ENCODE measurements at places on chromosomes 13 and 19.

- DNase-seq: no peak
Measured at GRCh38 chr13:94630858-94631257, 29.2 kb downstream of the GPR180 start.

GRCh38 chr13:101627556-101627943, 175.1 kb downstream of the ITGBL1 start:
- no peak for DNase-seq

GRCh38 chr19:17107546-17108452, 32.2 kb downstream of the MYO9B start:
- DNase-seq: no peak

- DNase-seq: no peak
Measured at GRCh38 chr13:79309690-79310089, 96.4 kb downstream of the RBM26 start.

GRCh38 chr13:71030784-71031183, 836.2 kb downstream of the DACH1 start:
- no peak for DNase-seq

DNA sequence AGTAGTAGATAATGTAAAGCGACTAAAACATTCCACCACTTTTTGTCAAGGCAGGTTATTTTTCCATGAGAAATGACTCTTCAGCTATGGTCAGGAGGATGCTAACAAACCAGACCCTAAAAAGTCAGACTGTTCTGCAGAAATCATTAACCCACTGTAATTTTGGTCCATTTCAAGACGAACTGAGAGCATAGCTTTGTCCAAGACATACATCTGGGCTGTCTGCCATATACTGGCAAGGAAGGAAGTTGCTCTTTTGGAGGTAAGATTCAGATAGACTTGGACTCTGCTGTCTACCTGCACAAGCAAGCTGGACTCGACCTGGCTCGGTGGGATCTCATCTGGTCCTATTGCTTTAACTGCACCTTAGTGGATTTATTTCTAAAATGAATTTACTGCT, 207.8 kb downstream of the POSTN start:
- DNase-seq: no peak

- no peak for DNase-seq
Measured at GRCh38 chr13:45242070-45242469, 41.2 kb upstream of the KCTD4 start.

GRCh38 chr13:71291842-71292146, 575.2 kb downstream of the DACH1 start:
- DNase-seq: no peak

DNA sequence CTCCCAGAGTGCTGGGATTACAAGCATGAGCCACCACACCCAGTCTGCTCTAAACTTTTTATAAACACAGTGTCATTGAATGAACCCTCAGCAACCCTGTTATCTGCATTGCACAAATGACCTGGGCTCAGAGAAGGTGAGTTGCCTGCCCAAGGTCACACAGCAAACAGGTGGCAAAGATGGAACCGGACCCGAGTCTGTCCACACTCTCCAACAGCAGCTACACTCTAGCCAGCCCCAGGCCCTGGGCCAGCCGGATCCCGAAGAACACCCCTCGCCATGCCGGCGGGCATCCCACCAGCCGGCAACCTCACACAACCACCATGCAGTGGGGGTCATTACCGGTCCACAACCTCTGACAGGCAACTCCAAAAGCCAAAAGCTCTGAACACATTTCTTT, 14.5 kb downstream of the ERCC2 start:
- no peak for DNase-seq

- no peak for DNase-seq
Measured at GRCh38 chr19:50412419-50412818, 6.3 kb upstream of the SPIB start.

GRCh38 chr19:4539169-4539692, 605 bp downstream of the LRG1 start:
- no peak for DNase-seq

- no peak for DNase-seq
Measured at GRCh38 chr13:111122631-111123030, 7.5 kb downstream of the ARHGEF7 start.

- DNase-seq: no peak
Measured at GRCh38 chr19:1287354-1288225, 1.9 kb downstream of the EFNA2 start.

GRCh38 chr13:113500530-113501265, 10.2 kb upstream of the DCUN1D2 start:
- DNase-seq: no peak

DNA sequence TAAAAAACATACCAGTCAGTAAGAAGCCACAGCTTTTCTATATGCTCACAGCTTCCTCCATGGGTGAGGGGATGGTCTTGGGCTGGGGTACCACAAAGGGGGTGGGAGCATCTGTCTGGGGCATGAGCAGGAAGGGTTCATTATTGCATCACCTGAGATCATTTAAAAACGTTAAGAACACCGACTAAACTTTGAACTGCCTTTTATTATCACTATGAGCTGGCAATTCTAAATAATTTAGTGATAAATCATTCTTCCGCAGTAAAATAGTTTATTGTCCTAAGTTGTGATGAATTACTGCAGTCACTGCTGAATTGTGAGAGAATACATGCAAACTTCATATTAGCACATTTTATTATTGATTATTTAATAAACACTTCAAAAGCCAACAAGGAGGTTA, 71.6 kb downstream of the KL start:
- DNase-seq: no peak

DNA sequence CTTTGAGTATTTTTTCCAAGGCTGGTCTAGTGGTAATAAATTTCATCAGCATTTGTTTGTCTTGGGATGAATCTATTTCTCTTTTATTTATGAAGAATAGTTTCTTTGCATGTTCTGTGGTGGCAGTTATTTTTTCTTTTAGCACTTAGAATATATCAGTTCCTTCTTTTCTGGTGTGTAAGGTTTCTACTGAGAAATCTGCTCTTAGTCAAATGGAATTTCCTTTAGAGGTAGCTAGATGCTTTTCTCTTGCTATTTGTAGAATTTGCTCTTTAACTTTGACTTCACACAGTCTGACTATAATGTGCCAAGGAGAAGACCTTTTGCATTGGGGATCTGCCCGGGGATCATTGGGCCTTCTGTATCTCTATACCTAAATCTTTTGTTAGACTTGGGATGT, 4.1 kb upstream of the SIGLEC6 start:
- DNase-seq: no peak

DNA sequence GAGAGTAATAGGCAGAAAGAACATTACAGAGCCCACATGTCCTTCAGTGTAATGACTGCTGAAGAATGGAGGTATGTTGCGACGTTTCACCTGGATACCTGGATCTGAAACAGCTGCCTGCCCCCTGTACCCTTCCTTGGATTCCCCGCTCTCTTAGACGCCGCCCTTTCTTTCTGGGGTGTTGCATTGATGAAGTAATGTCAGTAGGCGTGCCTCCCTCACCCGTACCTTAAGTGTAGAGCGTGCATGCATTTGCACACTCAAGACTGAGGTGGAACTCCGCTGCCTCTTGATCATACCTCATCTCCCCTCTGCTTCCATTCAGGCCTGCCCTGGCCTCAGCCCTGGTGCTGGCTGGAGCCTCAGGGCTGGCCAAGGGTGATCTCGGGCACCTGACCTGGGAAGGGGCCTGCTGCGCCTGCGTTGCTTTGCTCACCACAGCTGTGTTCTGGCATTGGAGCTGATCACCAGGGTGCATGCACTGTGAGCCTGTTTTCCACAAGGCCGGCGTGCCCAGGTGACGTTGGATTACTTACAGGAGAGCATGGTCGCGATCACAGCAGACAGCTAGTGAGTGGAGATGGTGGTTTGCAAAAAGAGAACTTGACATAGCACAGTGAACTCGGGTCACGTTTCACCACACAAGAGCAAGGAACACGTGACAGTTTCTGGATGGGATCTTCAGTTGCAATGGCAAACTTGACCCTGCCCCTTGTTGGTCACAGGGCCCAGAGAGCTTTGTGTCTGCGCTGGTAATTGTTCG, 99.0 kb downstream of the ARHGEF7 start:
- DNase-seq: no peak

DNA sequence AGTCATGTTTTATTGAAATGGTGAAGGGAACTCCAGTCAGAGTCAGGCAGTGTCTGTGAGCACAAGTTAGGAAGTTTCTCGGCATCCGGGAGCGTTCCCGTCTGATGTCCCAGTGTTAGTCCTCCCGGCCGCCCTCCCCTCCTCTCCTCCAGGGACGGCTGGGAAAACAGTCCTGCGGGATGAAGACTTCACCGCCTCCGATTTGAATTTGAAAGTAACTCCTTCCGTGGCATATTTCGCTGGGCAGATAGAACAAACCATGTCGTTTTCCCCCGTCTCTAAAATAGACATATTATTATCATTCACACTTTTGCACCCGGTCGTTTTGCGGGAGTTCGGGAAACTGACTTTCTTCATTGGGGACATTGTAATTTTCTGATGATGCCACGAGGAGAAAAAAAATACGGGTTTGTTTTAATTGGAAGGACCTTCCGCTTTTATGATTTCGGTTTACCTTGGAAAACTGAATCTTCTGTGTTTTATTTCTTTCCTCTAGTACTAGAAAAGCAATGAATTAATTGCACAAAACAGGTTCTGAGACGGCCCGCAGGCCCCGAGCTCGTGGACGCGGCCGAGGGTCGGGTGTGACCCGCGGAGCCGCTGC, 76.6 kb downstream of the ZIC5 start:
- DNase-seq: no peak

- no peak for DNase-seq
Measured at GRCh38 chr19:44745341-44745831, 3.1 kb upstream of the BCL3 start.

DNA sequence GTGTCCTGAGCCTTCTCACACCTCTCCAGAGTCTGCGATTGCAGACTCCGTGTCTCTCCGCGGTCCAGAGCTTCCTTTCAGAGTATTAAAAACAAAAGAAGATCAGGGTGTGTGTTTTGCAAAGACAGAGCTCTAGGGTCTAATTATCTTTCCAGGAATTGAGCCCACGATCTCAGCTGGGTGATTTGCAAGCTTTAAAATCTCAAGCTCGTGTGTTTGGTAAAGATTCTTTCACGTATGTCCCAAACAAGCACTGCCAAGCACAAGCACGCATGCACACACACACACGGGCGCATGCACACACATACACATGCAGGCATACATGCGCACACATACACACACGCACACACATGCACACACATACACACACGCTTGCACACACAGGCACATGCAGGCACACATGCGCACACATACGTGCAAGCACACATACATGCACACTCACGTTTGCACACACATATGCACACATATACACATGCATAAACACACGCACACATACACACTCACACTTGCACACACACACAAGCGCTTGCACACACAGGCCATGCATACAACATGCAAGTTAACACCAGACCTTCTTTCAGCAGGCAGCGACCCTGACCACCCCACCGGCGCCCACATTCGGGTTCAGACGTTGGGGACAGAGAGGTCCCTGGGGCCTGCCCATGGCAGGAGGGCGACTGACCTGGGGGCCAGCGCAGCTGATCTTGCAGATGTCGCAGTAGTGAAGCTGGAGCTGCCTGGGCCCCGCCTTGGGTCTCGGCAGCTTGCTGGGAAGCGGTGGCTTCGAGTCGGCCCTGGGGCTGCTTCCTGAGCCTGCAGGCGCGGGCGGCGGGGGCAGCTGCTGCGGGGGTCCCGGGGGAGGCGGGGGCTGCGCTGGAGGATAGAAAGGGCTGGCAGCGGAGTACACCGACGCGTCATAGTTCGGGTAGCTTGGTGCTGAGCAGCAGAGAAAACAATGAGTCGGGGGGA, 37.9 kb downstream of the ZFR2 start:
- no peak for DNase-seq

DNA sequence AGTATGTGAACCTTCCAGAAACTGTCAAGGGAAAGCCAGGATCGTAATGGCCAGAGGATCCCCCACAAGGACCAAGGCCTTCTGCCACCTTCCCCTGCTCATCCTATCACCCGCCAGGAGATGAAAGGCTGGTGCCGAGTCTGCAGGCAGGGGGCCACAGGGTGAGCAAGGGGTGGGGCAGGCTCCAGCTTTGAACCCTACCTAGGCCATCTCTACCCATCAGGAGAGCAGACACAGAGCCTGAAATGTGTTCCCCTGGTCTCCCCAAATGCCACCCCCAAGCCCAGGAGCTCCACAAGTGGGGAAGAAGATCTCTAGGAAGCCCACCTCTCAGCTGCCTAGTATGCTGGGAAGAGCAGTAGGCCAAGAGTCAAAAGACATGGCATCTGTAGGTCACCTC, 95.1 kb downstream of the KCTD15 start:
- DNase-seq: no peak

DNA sequence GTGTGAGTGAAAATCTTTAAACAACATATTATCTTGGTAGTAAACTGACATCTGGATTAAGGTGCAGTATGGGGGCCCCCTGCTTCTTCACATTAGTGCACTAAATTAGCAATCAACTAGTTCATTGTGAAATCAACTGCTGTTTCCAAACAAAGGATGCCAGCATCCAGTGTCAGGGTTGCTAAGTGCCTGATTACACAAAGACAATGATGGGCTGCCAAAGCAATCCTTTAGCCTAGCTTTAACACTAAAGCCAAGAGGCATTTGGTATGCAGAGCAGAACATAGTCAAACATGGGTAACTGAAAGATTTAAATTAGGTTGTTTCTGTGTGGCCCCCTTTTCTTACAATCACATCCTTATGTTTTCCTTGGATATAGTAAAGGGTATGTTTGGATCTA, 543.1 kb upstream of the SLITRK5 start:
- DNase-seq: no peak

GRCh38 chr19:3450796-3451411, 29.4 kb downstream of the SMIM24 start:
- no peak for DNase-seq

- no peak for DNase-seq
Measured at GRCh38 chr19:19321141-19321577, 530 bp downstream of the MAU2 start.

DNA sequence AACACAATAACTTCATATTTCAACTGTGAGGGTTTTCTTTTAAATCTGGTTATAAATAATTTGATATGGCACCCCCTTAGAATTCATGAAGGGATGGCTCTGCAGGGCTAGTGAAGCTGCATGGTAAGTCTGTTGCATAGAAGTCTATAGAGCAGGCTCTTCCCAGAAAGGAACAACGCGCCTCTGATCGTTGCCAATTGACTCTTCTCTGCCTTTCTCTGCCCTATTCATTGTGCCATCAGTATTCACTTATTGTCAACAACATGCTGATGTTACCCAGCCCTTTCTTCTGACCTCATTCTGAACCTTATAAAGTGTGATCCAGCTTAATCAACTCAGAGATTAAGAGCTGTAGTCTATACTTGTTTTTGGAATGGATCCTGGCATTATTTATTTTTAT, 16.3 kb upstream of the DCT start:
- DNase-seq: no peak

GRCh38 chr13:64488731-64489130, 2741.4 kb downstream of the PCDH9 start:
- no peak for DNase-seq

GRCh38 chr19:17687141-17687856, 855 bp downstream of the UNC13A start:
- DNase-seq: no peak

GRCh38 chr19:35027851-35028599, 2.2 kb upstream of the SCN1B start:
- DNase-seq: no peak

GRCh38 chr13:79709471-79709870, 228.5 kb downstream of the NDFIP2 start:
- no peak for DNase-seq
